Foreskin keratinocyte (primary cell): ENCODE measurements at places on chromosomes 7 and 10. TPM values are rescaled to one million over a fixed set of nuclear protein-coding genes. Genes with fewer than 3 reads are reported as not detected.

Gene ELFN1
- 0.10 TPM in 1 of 2 replicates, not detected in the other for total RNA-seq

Gene PDK4
- not detected in 2 replicates for total RNA-seq

- DNase-seq = no peak
Observed at GRCh38 chr10:125071008-125071407, 89.4 kb downstream of the CTBP2 start.

Gene EN2
- total RNA-seq = not detected in 2 replicates
